ENCODE measurements at places on chromosomes 5 and 9.

DNA sequence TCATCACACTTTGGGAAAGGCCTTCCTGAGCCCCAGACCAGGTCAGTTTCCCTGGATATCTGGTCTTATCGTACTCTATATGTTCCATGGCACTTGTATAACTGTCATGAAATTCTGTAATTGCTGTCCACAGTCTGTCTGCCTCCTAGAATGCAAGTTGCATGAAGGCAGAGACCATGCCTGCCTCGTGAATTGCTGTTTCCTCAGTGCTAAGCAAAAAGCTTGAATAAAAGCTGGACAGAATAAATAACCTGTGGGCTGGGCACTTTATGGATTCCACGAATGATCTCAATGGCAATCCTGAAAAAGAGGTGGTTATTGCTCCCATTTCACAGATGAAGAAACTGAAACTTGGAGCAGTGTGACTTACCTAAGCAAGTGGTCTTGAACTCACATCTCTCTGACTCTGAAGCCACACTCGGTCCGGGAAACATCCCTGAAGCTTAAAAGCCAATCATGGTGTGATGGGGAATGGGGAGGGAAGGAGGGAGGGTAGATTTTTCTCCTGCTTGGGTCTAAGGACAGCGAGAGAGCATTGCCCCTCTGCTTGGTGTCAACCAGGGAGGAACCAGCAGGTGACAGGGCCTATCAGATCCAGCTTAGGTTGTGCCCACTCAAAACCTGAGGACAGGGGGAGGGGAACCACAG is 13.2 kb upstream of the LHX2 start:
- no peak for DNase-seq

DNA sequence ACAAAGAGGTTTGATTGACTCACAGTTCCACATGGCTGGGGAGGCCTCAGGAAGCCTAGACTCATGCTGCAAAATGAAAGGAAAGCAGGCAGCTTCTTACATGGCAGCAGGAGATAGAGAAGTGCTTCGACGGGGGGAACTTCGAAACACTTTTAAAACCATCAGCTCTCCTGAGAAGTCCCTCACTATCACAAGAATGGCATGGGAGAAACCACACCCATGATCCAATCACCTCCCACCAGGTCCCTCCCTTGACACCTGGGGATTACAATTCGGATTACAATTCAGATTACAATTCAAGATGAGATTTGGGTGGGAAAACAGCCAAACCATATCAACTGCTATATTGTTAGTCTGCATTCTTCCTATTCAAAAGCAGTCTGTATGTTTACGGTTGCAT is 322.3 kb upstream of the ISL1 start:
- no peak for DNase-seq

DNA sequence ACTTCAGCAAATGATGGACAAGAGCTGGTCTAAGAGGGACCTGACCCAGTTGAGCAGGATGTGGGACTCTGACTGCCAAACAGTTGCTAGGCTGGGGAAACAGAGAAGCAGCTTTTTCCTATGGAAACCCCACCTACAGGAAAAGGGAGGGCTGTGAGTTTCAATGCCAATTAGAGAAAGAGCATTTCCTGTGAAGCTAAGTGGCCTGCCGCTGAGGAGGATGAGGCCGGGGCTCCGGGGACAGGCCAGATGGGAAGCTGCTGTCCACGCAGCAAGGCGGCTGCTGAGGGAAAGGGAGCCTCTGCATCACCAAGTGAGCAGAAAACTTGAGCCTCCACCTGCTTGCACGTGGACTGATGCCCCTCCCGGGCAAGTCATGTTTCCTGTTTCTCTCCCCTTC is at the start of gene PCDH12:
Gene PCDH12, minus strand, starts transcription at position 90 of the 400 bp plus-strand sequence. CDS start 351 bp downstream, outside the sequence.
- DNase-seq = no peak

- DNase-seq = no peak
Observed at GRCh38 chr5:54458221-54458620, 2.7 kb downstream of the HSPB3 start.

DNA sequence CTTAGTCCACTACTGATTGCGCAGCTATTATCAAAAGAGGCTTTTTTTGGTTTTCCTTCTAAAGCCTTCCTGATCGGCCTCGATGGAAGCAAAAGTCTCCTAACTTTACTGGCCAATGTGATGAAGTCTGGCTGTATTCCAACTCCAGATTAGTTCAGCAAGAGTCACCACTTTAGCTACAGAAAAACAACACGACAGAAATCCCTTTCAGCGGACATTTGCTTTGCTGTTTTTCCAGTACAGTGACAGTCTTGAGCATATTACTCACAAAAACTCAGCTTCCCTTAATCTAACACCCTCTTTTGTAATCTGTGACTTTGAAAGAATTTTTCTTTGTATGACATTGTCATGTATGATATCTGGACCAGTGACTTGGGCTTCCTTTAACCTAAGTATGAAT is 95.7 kb downstream of the HOMER1 start:
- peak; percentile 6 for DNase-seq

DNA sequence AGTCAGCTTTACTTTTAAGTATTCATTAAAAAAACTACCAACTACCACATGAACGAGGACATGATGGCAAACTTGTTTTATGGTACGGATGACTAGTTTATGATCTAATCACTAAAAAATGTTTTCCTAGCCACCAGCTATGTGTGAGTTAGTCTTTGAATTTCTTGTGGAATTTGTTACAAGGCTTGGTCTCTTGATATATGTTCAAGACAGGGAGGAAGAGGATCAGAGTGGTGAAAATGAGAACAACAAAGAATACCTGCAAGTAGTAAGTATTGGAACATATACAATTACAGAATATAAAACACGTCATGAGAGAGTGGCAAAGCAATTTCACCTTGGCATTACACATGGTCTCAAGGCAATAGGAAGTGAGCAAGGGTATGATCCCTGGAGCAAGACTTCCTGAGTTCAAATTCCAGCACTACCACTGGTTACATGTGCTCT is 548.6 kb upstream of the TLE4 start:
- peak; percentile 89 for DNase-seq

DNA sequence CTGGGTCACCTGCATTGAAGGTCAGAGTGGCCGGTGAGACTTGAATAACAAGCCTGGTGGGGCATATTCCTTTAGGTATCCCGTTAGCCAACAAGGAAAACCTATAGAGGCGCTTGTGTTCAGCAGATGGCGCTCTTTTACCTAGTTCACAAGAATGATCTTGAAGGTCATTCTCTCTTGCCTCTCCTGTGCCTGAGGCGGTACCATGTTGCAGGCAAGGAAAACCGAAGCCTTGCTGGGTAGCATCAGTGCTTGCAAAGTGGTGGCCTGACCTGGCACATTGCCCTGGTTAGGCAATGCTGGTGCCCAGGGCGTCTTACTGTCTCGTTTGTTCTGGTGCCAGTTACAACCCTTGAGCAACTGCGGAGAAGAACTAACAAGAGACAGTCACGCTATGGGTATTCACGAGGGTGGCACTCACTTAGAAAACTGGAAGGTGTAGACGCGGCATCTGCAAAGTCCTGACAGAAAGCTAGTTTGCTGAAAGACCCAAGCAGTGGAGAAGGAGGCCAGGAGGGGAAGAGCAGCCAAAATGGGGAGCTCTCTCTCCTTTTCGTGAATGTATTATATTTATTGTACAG is 56.7 kb downstream of the AOPEP start:
- DNase-seq = peak; percentile 90

DNA sequence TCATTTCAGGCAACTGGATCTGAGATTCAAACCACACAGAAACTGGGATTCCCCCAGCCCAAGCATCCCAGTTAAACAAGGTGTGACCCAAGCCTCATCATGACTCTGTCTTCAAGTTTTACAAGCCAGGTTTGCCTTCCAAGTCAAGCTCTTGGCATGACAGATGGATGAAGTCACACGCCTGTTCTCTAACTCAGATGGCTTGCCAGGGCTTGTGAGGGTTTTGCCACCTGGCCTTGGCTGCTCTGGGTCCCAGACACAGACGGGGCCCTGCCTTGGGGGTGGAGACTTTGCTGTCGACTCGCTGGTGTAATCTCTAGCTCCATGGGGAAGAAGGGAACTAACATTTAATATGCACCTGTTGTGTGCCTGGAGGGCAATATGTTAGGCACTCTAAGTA is 95.8 kb upstream of the RARS1 start:
- no peak for DNase-seq

- no peak for DNase-seq
Observed at GRCh38 chr5:80369521-80369920, 38.3 kb upstream of the ZFYVE16 start.

GRCh38 chr5:33824516-33825195 is 67.1 kb downstream of the ADAMTS12 start:
- DNase-seq = peak; percentile 89

DNA sequence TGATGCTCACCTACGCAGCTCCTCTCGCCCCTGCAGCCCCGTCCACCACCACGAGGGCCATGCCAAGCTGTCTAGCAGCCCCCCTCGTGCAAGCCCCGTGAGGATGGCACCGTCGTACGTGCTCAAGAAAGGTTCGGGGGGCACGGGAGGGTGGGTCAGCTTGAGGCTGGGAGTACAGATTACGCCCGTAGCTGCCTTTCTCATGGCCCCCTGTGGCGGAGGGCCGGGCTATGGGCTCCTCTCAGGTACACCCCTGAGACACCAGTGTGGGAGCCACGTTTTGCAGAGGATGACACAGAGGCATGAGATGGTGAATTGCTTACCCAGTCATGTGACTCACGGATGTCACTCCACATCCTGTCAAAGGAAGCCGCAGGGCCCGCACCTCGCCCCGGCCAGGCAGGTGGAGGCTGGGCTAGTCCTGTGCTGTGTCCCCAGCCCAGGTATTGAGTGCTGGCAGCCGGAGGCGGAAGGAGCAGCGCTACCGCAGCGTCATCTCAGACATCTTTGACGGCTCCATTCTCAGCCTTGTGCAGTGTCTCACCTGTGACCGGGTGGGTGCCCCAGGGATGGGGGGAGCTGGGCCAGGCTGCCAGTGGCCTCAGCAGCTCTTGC is 33.7 kb downstream of the USP20 start:
- no peak for DNase-seq

GRCh38 chr5:56433039-56433617 is 200.0 kb upstream of the ANKRD55 start:
- DNase-seq = no peak

- DNase-seq = peak; percentile 58
Observed at GRCh38 chr5:121949885-121950284, 11.9 kb upstream of the SRFBP1 start.

GRCh38 chr9:111300140-111300735 is 29.8 kb downstream of the OR2K2 start:
- no peak for DNase-seq

- peak; percentile 95 for DNase-seq
Observed at GRCh38 chr5:169626779-169627178, 10.3 kb upstream of the DOCK2 start.

GRCh38 chr9:103574056-103574455 is 520.1 kb upstream of the SMC2 start:
- DNase-seq = peak; percentile 51

DNA sequence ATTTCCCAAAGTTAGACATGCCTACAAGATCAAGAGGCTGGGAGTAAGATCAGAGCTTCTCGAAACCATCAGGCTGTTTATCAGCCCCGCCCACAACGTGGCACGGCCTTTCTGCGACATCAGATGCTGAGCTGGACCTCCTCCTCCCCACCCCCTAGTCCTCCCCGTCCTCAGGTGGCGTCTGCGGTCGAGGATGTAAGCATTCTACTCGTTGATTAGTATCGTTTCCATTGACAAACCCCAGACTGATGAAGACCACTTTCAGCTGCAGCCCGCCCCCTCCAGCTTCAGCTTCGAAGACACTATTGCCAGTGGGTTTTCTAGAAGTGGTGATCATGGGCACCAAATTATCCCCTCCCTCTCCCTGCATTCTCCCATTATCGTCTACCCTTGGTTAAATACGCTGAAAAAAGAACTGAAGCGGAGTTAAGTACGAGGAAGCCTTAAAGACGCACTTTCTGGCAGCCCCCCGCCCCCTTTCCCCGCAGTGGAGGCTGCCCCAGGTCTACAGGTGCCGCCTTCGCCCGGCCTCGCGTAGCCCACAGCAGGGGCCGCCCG is 1.1 kb downstream of the PPIC start:
- DNase-seq = peak; percentile 22

DNA sequence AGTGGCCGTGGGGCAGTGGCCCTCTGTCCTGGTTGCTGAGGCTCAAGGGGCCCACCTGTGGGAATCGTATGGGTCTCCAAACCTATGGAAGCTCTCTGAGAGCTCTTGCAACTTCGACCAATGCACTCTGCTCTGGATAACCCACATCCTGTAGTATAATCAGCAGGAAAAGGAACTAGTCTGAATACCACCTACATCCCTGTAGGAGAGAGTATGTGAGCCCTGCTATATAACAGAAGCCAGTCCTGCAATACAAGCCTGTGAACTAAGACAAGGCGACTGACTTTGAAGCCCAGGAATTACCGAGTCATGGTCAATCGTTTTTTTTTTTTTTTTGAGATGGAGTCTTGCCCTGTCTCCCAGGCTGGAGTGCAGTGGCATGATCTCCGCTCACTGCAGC is 29.8 kb upstream of the BICD2 start:
- no peak for DNase-seq

DNA sequence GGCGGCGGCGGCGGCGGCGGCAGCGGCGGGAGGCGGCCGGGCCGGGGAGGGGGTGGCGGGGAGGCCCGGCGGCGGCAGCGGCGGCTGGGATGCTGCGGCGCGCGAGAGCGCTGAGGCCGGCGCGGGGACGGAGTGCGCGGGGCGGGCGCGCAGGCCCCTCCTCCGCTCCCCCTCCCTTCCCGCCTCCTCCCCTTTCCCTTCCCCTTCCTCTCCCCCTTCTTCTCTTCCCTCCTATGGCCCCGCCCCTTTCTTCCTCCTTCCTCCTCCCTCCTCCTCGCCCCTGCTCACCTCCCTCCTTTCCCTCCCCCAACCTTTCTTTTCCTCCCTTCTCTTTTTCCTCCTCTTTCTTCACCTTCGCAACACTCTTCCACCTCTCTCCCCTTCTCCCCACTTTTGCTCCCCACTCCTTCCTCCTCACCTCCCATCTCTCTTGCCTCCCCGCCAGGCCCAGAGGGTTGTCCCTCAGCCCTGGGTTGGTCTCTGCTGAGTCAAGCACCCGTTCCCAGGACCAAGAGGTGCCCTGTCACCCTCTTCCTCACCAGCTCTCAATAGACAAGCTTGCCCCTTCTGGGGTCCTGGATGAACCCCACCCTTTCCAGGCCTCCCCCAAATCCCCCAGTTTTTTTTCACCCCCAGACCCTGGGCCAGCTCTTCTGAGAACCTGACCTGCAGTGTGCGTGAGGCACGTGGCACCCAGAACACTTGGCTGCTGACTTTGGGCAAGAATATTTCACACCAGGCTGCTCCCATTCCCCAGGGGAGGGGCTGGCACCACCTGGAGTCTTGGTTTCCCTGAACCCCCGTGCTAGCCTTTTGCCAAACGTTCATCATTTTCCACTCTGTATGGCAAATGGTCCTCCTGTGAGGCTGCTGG is at the start of gene SEMA4D:
Gene SEMA4D, minus strand, starts transcription at position 136 of the 874 bp plus-strand sequence. CDS start 92,657 bp downstream, outside the sequence.
- DNase-seq = peak; percentile 60

GRCh38 chr5:118692811-118693342 is 295.5 kb downstream of the DTWD2 start:
- no peak for DNase-seq
